ENCODE measurements at places on chromosomes 12 and 14.
A peak's percentile ranks its signal among the peaks of the same experiment; 100 is the strongest.

DNA sequence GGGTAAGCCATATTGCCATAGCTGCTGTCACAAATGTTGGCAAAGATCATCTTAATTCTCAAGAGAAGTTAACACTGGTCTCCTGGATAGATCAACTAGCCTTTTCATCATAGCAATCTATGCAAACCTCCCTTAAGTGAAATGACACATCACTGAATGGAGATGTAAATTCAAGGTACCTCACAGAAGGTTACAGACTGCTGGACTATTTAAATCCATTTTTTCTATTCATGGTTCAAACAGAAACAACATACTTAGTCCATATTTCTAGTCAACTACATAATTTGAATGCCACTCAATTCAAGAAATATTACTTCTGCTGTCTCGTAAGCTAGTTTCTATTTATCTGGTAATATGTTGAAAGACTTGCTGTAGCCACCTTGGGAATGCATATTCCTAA is 748.3 kb downstream of the C12orf50 start:
- DNase-seq = no peak

DNA sequence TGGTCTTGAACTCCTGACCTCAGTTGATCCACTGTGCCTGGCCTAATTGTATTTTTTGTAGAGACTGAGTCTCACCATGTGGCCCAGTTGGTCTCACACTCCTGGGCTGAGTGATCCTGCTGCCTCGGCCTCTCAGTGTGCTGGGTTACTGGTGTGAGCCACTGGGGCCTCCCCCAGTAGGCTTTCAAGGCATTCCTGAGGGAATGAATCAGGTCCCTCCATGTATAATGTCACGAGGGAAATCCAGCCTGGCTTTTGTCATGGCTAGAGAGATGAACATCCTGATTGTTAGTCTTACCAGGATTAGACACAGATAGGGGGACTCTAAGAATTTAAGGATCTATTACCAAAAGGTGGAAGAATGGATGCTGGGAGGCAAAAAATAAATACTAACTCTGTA is 51.9 kb downstream of the CPSF2 start:
- no peak for DNase-seq

DNA sequence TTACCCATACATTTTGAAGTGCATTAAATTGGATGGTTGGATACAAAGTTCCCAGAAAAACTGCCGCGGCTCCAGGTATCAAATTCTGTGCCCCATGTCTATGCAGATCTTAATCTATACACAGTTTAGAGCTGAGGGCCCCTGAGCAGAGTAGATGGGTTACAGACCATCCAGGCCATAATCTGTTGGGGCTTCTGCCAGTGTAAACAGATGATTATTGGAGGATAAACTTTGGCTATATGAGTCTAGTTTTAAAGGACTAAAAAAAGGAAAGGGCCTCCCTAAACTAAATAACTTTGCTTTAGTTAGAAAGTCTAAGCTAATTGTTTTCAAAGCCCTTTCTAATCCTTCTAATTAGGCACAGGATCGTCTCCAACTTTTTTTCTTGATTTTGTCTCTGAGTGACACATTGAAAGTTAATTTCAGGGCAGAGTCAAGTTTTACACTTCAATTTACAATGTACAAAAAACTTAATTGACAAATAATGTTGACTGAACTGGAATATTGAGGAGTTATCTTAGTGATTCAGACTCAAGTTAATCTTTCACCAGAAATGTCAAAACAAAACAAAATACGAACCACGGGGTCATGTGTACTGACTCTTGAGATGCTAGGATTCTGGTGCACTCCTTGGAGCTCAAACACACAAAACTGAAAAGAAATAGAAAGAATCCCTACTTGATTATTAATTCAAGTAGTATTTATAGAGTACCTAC is 133.9 kb upstream of the SCAF11 start:
- DNase-seq = no peak

GRCh38 chr14:32330351-32331111 is 1.4 kb downstream of the AKAP6 start:
- no peak for DNase-seq

DNA sequence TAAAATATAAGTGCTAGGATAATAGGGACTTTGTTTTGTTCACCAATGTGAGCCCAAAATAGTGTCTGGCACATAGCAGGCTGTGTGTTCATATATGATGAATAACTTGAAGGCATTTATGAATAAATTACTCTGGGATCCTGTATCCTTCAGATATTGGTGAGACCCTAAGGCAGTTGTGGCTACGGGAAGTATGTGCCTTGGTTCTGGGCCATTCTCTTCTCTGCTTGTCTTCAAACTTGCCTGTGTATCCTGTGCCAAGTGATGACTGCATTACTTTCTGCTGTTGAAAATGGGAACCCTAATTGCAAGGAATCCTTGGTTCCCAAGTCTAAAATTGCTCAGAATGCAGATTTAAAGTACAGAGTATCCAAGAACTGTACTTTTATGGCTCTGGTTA is 67.6 kb upstream of the KTN1 start:
- DNase-seq = no peak

- DNase-seq = peak; percentile 3
These were observed at the start of gene SRRM4 for GRCh38 chr12:118981285-118982211. TSS of gene SRRM4 (plus strand) at chr12:118981541. CDS start at chr12:118981883, 342 bp downstream.

GRCh38 chr14:36442824-36443241 is 77.2 kb downstream of the NKX2-1 start:
- DNase-seq = no peak

DNA sequence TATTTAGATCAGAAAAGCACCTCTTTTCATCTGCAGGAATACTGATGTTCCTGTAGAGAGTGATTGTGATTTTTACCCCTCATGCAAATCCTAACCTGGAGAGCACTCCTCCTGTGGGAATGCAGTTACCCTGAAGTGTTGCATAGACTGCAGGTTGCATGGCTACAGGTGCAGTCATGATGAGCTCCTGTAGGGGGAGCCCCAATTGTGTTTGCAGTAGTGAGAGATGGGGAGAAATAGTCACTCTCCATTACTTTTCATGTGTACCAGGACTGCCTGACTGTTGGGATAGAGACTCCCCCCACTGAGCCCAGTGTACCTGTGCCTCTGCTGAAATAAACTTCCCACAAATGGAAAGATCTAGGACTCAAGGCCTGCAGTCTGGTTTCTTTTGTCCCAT is 1086.5 kb downstream of the SLC6A15 start:
- DNase-seq = peak; percentile 9

- no peak for DNase-seq
These were observed 866 bp downstream of the NPFF start for GRCh38 chr12:53506450-53506785.

DNA sequence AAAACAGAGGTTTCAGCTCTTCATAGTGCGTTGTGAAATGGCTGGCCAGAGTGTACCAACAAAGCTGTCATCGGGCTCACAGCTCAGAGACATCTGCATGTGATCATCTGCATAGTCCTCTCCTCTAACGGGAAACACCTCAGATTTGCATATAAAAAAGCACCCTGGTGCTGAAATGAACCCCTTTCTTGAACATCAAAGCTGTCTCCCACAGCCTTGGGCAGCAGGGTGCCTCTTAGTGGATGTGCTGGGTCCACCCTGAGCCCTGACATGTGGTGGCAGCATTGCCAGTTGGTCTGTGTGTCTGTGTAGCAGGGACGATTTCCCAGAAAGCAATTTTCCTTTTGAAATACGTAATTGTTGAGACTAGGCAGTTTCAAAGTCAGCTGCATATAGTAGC is 14.3 kb upstream of the PAPLN start:
- DNase-seq = no peak

GRCh38 chr14:68000511-68000910 is 180.9 kb downstream of the RAD51B start:
- no peak for DNase-seq

- no peak for DNase-seq
These were observed 288.5 kb downstream of the KSR2 start for GRCh38 chr12:117680312-117680711.

DNA sequence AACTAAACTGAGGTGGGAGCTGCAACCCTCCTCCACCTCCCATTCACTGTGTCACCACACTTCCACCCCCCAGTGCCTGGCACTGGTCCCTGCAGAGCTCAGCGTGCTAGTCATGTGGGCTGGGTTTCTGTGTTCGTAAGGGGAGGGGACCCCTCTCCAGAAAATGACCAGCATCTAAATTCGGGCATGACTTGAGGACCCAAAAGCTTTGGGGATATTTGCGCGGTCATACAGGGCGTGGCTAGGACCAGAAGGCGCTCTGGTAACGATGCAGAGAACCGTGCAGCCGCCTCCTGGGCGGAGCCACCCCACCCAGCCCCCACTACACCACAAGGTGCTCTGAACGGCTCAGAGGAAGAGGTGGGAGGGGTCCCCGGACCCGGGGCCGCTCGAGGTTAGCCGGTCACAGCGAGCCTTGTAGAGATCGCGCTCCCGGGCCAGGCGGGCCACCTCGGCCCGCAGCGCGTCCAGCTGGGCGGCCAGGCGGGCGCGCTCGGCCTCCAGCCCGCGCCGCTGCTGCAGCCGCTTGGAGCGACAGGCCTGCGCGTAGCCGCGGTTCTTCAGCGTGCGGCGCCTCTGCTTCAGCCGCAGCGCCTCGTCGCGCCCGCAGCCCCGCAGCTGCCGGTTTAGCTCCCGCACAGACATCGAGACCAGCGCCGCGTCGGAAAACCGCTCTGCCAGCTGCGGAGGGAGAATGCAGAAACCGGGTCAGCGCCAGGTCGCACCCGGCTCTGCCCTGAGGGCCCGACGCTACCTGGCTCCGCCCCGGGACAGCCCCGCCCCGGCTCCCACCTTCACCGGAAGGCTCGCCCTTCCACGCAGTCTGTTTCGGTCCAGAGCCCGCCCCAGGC is 9.8 kb downstream of the CPNE6 start:
- peak; percentile 89 for DNase-seq

DNA sequence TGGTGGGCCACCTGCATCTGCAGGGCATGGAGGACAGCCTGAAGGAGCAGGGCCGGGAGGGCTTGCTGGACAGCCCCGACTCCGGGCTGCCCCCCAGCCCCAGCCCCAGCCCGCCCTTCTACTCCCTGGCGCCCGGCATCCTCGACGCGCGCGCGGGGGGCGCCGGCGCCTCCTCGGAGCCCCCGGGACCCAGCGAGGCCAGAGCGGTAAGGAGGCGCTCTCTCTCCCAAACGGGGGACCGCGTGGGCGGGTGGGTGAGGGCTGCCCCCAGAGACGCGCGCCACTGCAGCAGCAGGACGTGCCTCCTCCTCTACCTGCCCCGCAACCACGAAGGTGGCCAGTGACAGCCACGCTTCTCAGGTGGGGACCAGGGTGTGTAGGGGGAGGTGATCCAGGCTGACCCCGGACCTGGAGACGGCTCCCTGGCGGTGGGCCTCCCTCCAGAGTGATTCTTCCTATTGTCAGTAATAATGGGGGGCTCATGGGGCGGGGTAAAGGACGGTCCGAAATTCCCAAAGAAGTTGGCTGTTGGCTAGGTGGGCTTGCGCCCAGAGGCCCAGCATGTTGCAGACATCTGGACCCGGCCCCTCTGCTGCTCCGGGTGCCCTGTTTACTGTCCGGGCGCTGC is 652 bp downstream of the RFLNA start:
- peak; percentile 40 for DNase-seq

- DNase-seq = no peak
These were observed 183.2 kb downstream of the EPS8 start for GRCh38 chr12:15605881-15606590.

DNA sequence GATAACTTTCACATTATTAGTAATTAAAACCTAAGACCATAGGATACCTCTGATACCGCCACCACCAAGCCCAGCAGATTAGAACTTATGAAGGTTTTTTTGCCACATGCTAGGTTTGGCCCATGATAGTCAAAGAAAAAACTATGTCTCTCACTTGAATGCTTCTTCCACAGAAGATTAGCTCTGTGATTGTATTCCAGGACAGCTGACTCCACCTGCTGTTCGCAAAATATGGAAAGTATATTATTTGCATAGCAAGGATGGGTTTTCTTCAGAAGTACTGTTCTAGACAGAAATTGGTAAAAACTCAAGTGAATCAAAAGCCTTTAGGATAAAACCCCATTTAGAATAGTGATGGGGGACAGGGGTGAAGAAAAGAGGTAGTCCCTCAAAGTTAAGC is 42.2 kb downstream of the PPFIBP1 start:
- no peak for DNase-seq

GRCh38 chr12:52005903-52006703 is 643 bp upstream of the TAMALIN start:
- DNase-seq = peak; percentile 56

- no peak for DNase-seq
These were observed 6.7 kb downstream of the REC8 start for GRCh38 chr14:24178399-24179178.

DNA sequence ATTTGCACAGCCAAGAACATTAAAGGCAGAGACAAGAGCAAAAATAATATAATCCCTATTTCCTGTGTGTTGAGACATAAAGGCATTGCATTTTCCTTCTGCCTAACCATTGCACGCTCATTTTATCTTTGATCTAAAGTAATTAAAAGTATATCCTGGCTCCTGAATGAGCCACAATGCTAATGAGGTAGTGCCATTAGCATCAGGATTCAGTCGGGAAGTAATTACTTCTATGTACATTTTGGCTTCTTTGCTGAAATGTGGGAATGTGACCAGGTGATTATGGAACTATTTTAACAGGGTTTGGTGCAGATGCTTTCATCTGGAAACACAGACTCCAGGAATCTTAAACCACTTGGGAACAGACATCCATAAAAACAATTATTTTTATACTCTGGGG is 77.4 kb downstream of the TMTC1 start:
- no peak for DNase-seq

- DNase-seq = no peak
These were observed 27.0 kb downstream of the MAP3K9 start for GRCh38 chr14:70782361-70782760.

DNA sequence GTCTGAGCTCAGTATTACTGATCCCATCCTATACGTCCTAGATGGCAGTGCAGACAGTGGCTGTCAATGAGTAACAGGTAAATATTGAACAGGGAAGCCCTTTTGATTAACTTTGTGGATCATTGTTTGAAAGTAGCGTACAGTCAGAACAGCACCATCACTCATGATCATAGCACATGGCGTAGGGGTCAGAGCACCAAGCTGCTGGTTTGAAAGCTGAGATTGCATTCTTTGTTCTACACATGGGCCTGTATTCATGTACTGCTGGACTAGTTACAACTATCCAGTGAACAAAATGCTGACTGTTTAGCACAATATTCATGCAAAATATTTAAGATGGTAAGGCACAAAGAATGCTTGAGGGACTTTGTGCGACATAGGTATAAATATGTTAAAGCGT is 131.8 kb downstream of the NPAS3 start:
- no peak for DNase-seq

DNA sequence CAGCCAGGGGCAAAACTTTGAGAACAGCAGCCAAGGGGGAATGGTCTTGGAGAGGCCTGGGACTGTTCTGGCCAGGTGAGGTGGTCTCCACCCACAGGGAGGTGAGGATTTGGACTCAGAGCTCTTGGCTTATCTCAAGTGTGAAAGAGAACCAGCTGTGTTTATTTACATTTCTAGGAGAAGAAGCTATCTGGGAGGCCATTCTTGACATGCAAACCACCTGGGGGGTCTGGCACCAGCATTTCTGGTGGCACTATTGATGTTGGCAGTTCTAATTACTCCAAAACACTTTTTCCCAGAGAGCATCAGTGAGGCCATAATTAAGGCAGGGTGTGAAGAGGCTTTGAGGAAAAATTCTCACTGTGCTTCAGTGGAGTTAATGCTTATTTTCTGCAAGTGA is 95.1 kb downstream of the CAND1 start:
- DNase-seq = no peak

GRCh38 chr12:92987846-92988621 is 58.9 kb upstream of the EEA1 start:
- no peak for DNase-seq

All from left colon (tissue), 2 donors.